ENCODE measurements at places on chromosomes 2 and 18.

DNA sequence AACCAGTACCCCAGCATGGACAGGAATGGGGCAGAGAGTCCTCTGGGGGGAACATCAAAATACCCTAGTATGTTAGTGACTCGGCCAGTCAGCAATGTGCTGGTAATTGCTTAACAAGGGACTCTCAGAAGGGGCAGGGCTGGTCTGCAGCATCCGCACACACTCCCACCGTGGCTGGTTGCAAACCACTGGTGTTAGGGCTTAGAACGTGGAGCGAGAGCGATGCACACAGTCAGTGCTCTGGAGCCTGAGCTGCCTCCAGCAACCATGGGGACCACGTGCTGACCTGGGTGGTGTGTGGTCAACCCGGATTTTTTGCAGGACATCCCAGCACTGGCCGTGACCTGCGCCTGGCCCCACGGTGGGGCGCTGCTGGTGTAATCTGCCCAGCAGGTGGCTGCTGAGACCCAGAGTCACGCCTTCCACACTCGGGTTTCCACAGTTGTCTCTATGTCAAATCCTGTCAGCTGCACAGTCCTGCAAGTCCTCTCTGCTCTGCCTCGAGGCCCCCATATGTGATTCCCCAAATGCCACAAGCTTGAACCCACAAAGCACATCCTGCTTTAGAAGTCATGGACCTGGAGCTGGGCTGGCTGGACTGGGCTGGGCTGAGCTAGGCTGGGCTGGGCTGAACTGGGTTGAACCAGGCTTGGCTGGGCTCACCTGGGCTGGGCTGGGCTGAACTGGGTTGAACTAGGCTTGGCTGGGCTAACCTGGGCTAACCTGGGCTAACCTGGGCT lies 50.6 kb upstream of the GPC1 start:
- DNase-seq, result no peak

- DNase-seq, result no peak
Observed at GRCh38 chr18:36729197-36729596, 99.6 kb downstream of the TPGS2 start.

GRCh38 chr18:60596928-60597327 lies 224.4 kb upstream of the MC4R start:
- no peak for DNase-seq

- peak; percentile 82 for DNase-seq
Observed at GRCh38 chr18:32019251-32019948, 775 bp downstream of the RNF125 start.

GRCh38 chr18:54860941-54861340 lies 32.7 kb downstream of the RAB27B start:
- DNase-seq, result no peak

- no peak for DNase-seq
Observed at GRCh38 chr2:233435436-233436190, 81.3 kb downstream of the DGKD start.

DNA sequence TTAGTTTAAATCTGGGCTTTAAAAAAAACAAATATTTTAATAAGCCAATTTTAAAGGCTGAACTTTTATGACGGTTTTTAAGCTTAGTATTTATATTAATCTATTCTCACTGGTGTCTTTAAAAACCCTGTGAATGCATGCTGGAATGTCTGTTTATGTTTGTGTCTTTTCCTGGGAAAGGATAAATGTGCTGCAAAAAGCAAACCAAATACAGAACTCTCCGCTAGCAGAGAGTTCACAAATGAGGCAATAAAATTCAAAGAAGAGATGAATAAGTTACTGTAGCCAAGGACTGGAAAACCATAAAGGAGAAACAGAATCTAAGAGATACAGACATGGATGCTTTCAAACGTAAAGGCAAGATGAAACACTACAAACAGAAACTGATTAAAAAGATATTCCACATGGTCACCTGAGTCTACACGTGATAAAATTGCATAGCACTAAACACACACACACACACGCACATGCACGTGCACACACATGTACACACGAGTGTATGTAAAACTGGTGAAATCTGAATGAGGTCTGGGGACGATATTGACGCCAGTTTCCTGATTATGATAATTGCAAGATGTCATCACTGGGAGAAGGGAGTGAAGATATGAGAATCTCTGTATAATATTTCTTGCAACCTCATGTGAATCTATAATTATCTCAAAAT lies 4.5 kb downstream of the TWIST2 start:
- DNase-seq, result no peak

DNA sequence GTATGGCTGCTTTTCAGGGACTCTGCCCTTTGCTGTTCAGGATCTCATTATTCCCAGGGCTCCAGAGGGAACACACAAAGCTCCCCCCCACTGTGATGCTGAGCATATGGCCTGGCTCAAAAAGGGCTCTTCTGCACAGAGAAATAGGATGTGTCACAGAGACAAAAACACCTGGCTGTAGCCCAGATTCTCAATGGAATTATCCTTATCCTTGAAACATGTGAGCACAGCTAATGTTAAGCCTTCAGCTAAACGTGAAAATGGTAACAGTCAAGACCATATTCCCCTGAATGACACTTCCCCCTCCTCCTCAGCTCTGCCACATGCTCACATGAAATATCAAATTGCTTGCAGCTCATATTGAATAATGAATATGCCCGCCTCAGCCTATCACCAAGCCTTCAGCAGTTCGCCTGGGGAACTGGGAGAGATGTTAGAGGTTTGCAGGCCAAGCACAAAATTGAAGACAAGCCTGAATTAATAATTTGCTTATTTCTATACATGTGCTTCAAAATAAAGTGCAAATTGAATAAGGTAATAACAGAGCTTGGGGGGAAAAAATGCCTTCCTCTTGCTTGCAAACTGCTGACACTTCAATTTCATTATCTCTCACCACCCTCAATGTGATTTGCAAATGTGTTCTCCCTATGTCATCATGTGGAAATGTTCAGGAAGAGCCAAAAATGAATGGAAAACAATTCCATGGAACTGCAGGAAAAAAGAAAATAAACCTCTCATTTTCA lies 181.0 kb upstream of the HNRNPA3 start:
- no peak for DNase-seq

- DNase-seq, result no peak
Observed at GRCh38 chr2:154640000-154640399, 58.5 kb upstream of the KCNJ3 start.

GRCh38 chr2:201965550-201965949 lies 68.1 kb upstream of the FZD7 start:
- DNase-seq, result no peak

DNA sequence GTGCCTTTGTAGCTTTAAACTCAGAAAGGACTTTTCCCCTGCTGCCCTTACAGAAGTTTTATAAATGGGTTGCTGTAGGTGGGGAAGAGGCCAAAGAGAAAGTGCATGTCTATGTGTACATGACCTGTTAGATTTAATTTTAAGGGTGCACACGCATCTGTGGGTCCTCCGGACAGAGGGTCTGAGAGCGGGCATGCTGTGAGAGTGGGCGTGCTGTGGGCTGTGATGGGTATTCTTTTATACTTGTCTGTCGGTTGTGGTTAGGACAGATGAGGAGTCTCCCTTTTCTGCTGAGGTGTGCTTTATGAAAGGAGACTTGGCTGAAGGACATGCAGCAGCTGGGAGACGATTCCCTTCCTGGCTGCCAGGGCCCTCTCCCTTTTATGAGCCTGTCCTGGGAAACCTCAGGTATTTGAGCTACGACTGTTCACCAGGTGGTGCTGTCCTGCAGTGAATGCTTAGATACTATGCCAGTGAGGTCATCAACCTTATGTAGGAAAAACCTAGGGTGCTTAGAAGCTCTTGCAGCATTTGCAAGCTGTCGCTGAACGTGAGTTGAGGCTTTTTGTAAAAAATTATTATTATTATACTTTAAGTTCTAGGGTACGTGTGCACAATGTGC lies 67.5 kb downstream of the TANC1 start:
- DNase-seq, result peak; percentile 29

DNA sequence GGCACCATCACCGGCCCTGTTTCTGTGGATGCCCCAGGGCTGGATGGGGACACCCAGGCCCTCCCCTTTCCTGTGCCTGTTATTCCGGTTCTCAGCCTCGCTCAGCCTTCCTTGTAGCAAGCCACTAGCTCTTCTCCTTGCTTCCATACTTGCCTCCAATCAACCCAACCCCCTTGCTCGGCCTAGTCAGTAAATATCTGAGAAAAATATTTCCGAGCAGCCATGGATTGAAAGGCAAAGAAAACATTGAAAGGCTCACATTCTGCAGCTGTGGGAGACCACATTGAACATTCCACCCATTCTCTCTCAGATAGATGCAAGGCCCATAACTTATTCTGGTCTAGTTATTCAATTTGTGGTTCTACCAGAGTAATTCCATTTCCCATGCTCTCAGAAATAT lies 114.9 kb downstream of the SPP2 start:
- DNase-seq, result no peak

GRCh38 chr2:140440815-140441214 lies 1660.6 kb upstream of the NXPH2 start:
- DNase-seq, result no peak

GRCh38 chr2:112173646-112174319 lies 35.6 kb downstream of the FBLN7 start:
- no peak for DNase-seq

DNA sequence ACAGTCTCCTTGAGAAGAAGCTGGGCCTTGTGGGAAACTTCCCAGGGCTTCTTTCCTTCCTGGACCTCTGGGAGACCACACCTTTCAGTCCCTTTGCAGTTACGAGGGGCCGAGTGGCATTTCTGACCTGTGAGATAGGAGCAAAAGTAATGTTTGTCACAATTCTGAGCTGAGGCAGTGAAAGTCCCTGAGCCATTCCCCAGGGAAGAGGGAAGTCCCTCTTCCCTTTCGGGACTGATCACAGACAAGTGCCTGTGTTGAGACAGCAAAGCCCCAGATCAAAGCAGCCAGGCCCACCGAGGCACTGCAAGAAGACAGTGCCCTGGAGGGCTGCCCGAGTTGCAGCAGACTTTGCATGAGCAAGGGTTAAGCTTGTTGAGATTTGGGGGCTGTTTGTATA lies 41.9 kb downstream of the RHOB start:
- no peak for DNase-seq

- DNase-seq, result no peak
Observed at GRCh38 chr2:134712299-134712698, 6.5 kb downstream of the TMEM163 start.

GRCh38 chr2:105919826-105920225 lies 175.1 kb downstream of the NCK2 start:
- DNase-seq, result peak; percentile 53

- DNase-seq, result no peak
Observed at GRCh38 chr2:158755310-158756087, 39.6 kb upstream of the DAPL1 start.

GRCh38 chr2:234977228-234977679 lies 25.4 kb downstream of the SH3BP4 start:
- DNase-seq, result no peak

GRCh38 chr2:204365811-204366210 lies 179.5 kb upstream of the PARD3B start:
- DNase-seq, result no peak

- DNase-seq, result no peak
Observed at GRCh38 chr2:172009823-172010222, 10.1 kb downstream of the METAP1D start.

DNA sequence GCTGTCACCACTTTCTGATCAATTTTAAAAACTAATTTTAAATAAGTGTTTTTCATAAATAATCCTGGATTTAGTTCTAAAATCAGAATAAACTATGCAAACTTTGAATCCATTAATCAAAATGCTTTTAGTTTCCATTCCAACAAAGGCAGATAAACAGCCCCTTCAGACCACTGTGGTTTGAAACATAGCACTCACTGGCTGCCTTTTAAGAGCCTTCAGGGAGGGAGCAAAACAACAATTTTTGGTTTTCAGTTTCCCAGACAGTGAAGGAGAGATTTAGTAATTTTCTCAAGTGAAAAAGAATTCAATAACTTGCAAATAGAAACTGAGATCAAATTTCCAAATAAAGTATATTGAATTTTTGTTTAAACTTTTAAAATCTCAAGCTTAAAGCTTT lies 46.1 kb downstream of the CDK15 start:
- DNase-seq, result no peak

- DNase-seq, result no peak
Observed at GRCh38 chr18:41845563-41845962, 109.5 kb upstream of the PIK3C3 start.

- no peak for DNase-seq
Observed at GRCh38 chr2:230346921-230347533, 20.0 kb downstream of the SP140L start.

DNA sequence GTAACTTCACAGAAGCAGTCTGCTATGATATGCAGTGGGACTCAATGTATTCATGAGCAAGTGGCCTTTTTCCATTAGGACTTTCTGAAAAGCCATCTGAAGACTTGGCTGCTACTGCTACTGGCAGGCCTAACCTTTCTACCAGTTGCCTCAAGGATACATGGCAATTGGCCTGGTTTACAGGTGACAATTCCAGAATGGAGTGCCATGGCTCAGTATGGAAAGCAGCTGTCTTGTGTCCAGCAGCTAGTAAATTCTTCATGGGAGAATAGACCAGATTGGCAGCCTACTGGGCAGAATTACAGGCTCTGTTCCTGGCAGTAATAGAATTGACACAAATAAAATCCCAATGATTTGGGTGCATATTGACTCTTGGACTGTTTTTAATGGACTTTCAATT lies 12.6 kb upstream of the TMX3 start:
- DNase-seq, result no peak

DNA sequence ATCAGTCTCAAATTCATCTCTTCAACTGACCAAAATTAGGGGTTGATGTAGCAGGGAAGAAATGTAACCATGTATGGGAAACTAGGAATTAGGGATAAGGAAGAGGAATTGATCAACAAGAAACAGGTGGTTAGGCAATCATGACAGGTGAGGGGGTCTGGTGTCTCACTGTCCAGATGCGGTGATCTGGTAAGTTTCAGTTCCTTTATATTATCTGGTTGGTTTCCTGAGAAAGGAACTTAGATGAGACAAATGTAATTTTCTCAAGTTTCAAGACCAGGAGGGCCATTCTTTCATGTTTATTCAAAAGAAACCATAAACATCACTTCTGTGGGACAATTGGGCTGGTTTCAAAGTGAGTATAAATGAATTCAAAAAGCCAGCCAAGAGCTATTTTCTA lies 306.2 kb upstream of the KCNJ3 start:
- DNase-seq, result no peak

- DNase-seq, result no peak
Observed at GRCh38 chr2:71894261-71894660, 253.4 kb downstream of the CYP26B1 start.

GRCh38 chr18:79786786-79787526 lies 10.8 kb upstream of the KCNG2 start:
- no peak for DNase-seq

GRCh38 chr2:100142393-100142792 lies at the start of gene AFF3:
AFF3 (minus strand) TSS chr2:100142590; CDS start chr2:100104454, 38,136 bp downstream.
- peak; percentile 48 for DNase-seq

DNA sequence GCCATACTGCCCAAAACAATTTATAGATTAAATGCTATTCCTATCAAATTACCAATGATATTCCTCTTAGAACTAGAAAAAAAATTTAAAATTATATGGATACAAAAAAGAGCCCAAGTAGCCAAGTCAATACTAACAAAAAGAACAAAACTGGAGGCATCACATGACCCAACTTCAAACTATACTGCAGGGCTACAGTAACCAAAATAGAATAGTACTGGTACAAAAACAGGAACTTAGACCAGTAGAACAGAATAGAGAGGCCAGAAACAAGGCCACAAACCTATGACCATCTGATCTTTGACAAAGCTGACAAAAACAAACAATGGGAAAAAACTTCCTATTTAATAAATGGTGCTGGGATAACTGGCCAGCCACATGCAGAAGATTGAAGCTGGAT lies 86.1 kb upstream of the KYNU start:
- no peak for DNase-seq

- no peak for DNase-seq
Observed at GRCh38 chr18:37471637-37472036, 94.0 kb downstream of the CELF4 start.

- DNase-seq, result no peak
Observed at GRCh38 chr18:44039826-44040225, 640.9 kb upstream of the SETBP1 start.

Data from T-cell (primary cell).